ENCODE measurements at places on chromosomes 13 and 19. TPM values are rescaled to one million over a fixed set of nuclear protein-coding genes. Genes with fewer than 3 reads are reported as not detected.

The CD33 gene
- total RNA-seq = 0.26 TPM

The LRRC8E gene
- total RNA-seq = 2.1 TPM

The ZNF829 gene
- total RNA-seq = 2.1 TPM

The CNN2 gene
- 186 TPM for total RNA-seq

The CGB2 gene
- not detected for total RNA-seq

The CNFN gene
- 2.6 TPM for total RNA-seq

The ZFP28 gene
- total RNA-seq = 45.3 TPM

The KLK15 gene
- not detected for total RNA-seq

The SSC5D gene
- total RNA-seq = 5.0 TPM

The NAA16 gene
- total RNA-seq = 62.2 TPM

The KLK3 gene
- total RNA-seq = not detected

The ZNF790 gene
- total RNA-seq = 19.8 TPM

The MAP4K1 gene
- total RNA-seq = not detected

The CYP4F8 gene
- not detected for total RNA-seq

The WDR88 gene
- total RNA-seq = not detected

The OXGR1 gene
- total RNA-seq = not detected

The ANKRD10 gene
- 267 TPM for total RNA-seq

- DNase-seq = no peak
Observed at GRCh38 chr13:76522083-76522755, 364.0 kb downstream of the KCTD12 start.

- DNase-seq = no peak
Observed at GRCh38 chr13:22198641-22199217, 527.9 kb downstream of the FGF9 start.

DNA sequence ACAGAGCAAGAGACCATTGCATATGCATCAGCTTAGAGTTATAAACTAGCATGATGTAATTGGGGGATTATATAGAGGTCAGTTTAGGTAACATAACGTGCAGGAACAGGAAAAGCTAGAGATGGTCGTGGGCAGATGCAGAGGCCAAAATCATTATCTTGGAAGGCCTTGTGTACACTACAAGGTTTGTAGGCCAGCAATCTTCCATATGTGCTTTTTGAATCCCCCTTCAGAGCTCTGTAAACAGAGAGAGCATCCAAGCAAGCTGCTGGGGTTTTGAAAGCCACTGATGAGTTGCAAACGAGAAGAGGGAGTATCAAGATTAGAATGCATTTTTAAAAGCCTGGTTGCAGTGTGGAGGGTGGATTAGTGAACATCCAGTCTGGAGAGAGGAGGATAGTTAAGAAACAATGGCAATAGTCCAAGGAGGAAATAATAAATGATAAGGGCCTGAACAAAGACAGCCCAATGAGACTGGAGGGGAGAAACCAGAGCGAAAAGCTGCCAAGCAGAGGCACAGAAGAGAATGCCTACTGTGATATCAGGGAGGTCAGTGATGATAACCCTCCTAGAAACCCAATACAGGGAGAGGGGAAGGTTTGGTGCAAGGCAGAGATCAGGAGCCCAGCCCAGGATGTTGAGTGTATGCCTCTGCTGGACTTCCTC, 109.6 kb downstream of the ZAR1L start:
- DNase-seq = no peak

DNA sequence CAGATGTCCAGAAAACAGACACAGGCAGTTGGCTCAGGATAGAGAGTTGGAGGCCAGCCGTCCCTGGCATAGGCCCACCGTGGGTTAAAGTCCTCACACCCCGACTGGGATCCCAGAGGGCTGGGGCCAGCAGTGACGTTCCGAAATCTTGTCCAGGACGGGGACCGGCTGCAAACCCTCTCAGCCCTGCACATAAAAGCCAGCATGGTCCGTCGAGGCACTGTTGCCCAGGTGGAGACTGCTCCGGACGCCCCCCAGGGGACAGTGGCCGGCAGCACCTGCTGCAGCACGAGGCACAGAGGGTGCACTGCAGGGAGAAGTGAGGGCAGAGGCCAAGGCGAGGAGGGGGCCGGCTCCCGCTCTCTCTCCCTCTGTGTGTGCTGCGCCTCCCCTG, 4.3 kb upstream of the IFNL2 start:
- no peak for DNase-seq

GRCh38 chr19:29162694-29163093, 50.3 kb downstream of the UQCRFS1 start:
- DNase-seq = no peak

- no peak for DNase-seq
Observed at GRCh38 chr13:73074014-73074413, 15.2 kb downstream of the KLF5 start.

DNA sequence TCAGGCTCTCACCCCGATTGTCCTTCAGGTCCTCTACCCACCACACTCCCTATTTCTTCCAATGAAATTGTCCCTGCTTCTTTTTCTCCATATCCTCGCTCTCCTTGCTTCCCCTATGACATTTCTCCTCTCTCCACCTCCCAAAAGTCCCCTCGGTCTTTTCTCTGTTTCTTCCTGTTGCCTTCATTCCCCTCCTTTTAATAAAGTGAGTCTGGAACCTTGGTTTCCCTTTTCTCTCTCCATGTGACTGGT, 676 bp upstream of the ZNF574 start:
- no peak for DNase-seq

- no peak for DNase-seq
Observed at GRCh38 chr19:11041966-11042627, 47.2 kb upstream of the LDLR start.

GRCh38 chr19:945401-946252, 19.8 kb downstream of the ARID3A start:
- DNase-seq = no peak

DNA sequence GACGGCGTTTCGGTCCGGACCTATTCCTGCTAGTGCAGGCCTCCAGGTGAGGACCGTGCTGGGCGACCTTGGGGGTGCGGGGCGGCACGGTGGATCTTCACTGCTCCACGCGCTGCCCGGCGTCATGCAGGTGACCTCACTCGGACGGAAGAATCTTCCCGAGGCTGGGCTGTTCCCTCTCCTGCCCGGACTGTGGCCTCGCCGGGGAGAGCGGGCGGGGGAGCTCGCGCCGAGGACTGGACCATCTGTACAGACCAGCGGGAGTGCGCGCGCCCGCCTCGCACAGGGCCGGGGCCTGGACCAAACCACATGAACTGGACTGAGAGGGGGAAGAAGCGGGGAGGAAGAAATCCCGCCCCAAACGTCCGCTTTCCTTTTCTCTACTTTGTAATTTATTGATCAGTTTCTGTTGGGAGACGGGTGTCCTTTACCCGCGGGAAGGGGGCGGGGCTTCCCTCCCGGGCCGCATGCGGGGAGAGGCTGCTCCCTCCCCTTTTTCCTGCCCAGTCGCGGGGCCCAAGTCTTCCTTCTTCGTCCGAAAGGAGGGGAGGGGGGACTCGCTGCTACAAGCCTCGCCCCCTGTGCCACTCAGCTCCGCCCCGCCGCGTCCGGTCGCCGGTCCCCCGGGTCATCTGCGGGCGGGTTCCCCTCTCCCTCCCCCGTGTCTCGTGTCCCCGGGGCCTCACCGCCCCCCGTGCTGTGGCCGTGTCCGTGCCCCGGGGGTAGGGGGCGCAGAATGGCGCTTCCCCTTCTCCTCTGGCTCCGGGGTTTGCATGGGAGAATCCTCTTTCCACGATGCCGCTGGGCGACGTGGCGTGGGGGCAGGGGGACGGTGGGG, 4.9 kb downstream of the HRC start:
- DNase-seq = peak; percentile 75

DNA sequence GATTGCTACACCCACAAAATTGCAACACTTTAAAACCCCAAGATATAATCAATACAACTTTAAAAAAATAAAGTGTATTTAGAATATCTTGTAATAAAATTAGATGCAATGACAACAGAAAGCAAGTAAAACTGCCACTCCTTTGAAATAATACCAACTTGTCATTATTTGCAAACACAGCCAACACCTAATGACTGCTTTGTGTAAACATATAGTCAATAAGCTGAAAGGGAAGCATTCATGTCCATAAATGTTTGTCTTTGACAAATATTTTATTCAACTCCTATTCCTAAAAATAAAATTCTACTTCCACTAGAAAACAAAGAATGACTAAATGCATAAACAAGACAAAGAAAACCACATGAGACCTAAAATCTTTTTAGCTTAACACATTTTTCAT, 6.6 kb downstream of the SMAD9 start:
- DNase-seq = no peak

DNA sequence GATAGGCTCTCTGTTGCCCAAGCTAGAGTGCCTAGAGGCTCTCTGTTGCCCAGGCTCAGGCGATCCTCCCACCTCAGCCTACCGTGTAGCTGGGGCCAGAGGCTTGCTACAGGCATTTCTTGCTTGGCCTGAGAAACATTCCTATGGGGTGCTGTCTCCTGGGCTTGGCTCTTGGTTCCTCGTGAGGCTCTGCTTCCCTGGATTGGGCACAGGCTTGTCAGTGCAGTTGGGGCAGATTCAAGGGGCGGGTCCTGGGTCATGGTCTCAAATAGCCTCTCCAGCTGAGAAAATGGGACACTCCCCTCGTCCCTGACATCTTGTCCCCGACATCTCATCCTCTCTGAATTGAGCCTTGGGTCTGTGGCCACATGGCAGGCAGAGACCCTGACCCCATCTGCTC, 4.9 kb downstream of the TSSK6 start:
- DNase-seq = no peak

DNA sequence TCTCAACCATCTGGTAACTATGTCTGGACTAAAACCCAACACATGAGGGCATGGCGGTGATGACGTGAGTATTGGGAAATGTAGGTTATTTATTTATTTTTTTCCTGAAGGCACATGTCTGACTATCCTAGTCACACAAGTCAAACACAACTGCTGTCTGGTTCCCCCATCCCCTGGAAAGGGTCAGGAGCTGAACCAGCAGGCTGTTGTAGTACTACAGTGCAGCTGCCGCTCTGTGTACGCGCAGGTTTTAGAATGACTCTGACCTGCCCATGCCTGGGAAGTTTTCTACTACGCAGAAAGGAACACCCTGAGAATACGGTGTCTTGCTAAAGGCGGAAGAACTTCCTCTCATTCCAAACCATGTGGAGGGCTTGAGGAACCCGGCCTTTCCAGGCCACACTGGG, 1.2 kb downstream of the SLC7A1 start:
- DNase-seq = peak; percentile 52

- no peak for DNase-seq
Observed at GRCh38 chr19:1745589-1746031, 7.7 kb upstream of the ONECUT3 start.

- DNase-seq = no peak
Observed at GRCh38 chr13:62046512-62046911, 630.9 kb upstream of the PCDH20 start.

DNA sequence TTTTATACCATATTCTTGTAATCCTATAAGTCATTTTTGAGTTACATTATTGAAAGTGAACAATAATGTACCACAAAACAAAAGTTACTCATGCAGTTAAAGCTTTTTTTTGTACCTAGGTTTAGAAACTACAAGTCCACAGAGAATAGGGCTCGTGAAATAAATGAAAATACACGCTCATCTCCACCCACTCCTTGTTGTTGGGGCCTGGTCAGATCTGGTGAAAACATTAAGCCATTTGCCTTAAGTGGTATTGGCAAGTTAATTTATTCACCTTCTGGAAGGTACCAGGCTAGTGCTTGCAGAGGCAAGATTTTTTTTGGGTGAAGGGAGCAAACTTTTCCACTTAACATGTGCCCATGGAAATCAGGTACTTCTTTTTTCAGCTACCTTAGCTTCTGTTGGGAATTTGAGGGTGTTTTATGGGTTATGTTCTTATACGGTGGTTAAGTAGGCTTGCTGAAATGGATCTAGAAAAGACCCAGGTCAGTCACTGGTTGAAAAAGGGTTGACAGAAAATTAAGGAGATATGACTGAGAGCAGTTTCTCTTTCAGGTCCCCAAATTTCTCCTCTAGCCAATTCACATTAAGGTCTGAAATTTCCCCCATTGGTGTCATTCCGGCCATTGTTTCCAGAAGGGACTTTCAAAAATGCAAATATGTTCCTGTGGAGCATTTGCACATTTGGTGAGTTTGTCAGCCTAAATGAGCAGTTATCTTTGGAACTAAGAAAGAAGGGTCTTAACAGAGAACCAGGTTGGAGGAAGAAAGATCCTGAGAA, 143.3 kb downstream of the KCNRG start:
- no peak for DNase-seq

GRCh38 chr13:27117158-27117557, 54.5 kb downstream of the USP12 start:
- no peak for DNase-seq

DNA sequence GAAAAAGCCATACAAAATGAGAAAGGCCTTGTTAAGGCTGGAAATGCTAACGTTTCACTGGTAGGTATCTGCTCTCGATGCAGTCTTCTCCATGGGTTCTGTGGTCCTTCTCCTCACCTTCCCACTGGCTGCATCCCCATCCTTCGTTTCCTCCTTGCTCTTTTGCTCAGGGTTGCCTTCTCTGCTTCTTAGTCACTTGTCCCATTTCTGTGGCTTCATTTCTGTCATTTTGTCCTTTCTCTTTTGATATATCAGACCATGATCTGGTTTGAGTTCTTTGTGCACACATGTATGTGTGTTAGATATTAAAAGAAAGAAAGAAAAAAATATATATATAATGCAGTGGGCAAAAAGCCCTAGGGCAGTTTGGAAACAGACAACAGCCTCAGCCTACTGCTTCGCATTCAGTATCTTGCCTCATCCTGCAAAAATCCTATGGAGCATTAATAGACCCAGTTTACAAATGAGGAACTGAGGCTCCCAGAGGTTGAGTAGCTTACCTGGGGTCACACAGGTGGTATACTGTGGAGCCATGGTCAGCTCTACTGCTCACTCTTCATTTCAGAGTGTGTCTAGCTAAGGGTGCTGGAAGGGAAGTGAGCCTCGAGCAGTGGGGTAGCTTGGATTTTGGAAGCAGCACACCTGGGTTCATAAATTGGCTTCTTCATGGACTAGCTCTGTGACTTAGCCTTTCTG, 57.6 kb upstream of the MEDAG start:
- no peak for DNase-seq

GRCh38 chr13:37109051-37109678, 3.7 kb upstream of the CSNK1A1L start:
- no peak for DNase-seq

GRCh38 chr13:95192998-95193397, 108.3 kb downstream of the ABCC4 start:
- no peak for DNase-seq

GRCh38 chr13:43206838-43207237, 183.5 kb downstream of the DNAJC15 start:
- DNase-seq = no peak

Measured in uterus (tissue), 4 donors.